ENCODE measurements at places on chromosomes 16 and 17.

- DNase-seq = no peak
Measured at GRCh38 chr16:73521499-73521898, 473.6 kb upstream of the ZFHX3 start.

DNA sequence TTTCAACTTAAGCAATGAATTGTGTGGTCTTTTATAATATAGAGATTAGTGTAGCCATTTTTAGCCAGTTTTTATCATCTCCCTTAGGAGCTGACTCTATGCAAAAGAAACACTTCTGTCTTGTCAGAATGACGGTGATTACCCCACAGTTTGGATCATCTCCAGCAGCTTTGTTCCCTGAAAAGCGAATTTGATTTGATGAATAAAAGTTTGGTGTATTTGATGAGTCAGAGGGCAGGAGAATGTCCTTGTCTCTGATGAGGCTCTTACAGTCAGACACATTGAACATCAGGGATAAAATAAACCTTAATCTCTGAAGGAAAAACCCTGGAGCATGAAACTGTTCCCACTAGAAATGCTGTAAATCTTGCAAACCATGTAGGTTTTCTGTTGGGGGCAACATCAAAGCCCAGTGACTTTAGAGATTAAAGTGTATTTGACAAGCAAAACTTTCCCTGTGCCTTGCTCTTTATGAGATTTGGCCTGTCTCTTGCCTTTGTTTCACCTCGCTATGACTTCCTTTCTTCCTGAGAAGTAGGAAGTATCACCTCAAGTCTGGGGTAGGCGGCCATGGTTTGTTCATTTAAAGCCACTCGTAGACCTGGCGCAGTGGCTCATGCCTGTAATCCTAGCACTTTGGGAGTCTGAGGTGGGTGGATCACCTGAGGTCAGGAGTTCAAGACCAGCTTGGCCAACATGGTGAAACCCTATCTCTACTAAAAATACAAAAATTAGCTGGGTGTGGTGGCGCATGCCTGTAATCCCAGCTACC lies 209.3 kb downstream of the FTO start:
- no peak for DNase-seq

DNA sequence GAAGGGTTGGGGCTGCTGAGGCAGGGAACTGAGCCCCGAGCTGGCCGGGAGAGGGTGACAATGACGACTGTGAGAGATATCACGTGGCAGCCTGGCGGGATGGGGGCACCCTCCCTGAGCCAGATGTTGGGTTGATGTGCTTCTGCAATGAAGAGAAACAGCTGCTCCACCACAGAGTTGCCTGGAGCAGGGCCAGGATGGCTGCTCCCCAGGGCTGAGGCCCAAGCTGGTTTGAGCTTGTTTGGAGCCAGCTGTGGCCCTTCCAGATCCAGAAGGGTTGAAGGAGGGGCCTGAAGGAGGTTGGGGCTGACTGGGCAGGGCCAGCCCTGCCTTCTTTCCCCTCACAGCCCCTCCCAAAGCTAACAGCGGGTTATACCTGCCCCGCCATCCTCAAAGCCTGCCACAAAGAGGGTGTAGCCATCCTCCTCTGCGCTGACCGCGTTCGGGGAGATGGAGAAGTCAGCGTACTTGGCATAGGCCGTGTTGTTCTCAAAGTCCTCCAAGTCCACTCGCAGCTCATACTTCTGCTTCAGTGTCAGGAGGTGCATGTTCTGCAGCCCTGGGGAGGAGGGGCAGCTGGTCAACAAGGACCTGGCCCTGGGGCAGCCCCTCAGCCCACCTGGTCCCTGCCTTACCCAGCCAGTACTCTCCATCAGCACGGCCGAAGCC lies 2.1 kb downstream of the MFAP4 start:
- DNase-seq = no peak

DNA sequence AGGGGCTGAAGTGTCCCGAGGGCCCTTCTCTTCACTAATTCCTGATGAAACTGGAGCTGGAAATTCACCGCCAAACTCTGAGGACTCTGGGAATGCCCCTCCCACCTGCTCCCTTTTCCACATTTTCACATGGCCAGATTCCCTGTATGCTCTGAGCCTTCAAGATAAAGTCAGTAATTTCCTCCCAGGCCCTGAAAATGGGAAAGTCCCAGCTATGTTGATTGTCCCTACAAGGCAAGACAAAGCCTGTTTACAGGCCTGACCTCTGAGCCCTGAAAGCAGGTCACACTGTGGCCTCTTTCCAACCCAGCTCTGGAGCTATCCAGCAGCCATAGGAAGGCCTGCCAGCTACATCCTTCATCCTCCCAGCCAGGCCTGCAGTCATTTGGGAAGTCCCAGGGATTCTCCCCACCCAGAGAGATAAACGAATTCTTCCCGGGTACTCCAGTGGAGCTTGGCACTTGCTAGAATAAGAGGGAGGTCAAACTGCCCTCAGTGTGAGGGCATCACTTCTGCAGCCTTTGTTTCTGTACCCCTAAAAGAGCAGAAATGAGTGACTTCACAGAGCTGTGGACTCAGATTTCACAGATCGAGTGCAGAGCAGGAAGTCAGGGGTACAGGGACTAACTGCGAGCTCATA lies 19.6 kb upstream of the CCL2 start:
- DNase-seq = no peak

DNA sequence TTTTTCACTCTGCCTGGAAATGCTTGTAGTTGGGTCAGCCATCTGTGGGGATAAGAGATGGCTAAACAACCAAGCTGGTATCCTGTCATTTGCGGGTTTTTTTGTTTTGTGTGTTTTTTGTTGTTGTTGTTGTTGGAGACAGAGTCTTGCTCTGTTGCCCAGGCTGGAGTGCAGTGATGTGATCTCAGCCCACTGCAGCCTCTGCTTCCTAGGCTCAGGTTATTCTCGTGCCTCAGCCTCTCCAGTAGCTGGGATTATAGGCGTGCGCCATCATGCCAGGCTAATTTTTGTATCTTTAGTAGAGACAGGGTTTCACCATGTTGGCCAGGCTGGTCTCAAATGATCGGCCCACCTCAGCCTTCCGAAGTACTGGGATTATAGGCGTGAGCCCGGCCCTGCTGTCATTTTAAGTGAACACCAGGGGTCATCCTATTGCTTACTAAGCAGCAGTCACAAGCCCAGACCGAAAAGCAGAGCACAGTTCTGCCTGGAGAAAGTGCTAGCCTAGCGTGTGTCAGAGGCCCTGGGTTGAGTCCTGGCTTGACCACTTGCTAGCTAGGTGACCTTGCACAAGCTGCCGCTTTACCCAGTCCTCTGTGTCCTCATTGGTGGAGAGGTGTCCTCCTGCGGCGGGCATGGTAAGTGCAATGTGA lies 4.6 kb downstream of the SMCR8 start:
- no peak for DNase-seq

DNA sequence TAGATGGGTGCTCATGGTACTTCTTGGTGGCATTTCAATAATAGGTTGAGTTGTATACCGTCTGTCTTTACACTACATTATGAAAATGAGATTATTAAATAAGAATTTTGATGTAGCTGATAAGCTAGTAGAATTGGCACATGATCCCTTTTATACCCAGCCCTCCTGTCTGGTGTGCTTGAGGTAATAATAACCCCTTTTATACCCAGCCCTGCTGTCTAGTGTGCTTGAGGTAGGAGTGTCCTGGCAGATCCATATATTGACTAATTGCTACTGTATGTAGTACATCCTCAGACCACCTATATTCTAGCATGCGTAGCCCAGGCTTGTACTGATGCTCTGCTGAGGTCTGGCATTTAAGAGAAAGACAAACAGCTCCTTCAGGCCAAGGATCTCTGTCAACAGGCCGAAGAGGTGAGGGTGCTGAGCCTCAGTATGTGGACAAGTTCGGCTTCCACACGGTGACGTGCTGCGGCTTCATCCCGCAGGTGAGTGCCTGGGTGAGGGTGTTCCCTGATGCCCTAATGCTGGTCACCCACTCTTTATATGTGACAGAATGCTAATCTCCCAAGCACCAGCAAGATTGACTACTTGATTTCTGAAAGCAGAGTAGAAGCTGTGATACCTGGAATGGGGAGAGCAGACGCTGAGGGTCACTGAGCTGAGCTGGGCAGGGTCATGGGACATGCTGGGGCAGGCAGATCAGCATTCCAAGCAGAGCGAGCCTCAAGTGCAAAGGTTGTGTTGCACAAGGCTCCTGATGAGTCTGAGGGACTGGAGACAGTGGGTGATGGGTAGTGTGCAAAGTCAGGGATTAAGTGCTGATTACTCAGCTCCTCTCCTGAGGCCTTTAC lies 5.7 kb downstream of the FN3K start:
- no peak for DNase-seq

DNA sequence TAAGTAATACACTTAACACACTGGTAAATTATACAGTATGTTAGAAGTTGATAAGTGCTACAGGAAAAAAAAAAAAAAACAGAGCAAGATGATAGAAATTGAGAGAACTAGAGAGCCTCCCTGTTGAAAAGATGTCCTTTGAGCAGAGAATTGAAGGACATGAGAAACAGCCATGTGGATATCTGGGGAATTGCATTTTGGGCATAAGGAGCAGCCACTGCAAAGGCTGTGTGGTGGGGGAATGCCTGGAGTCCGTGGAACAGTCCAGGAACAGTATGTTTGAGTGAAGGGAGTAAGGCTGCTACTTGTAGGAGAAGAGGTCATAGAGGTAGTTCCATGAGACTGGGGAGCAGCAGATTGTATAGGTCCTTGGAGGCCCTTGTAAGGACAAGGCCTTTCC lies 178.4 kb downstream of the FTO start:
- no peak for DNase-seq

- no peak for DNase-seq
Measured at GRCh38 chr16:15451098-15451731, 16.8 kb downstream of the BMERB1 start.

GRCh38 chr16:58094791-58095574 lies 34.2 kb downstream of the CFAP20 start:
- DNase-seq = no peak

GRCh38 chr17:1847191-1847590 lies 17.4 kb downstream of the RPA1 start:
- DNase-seq = no peak

DNA sequence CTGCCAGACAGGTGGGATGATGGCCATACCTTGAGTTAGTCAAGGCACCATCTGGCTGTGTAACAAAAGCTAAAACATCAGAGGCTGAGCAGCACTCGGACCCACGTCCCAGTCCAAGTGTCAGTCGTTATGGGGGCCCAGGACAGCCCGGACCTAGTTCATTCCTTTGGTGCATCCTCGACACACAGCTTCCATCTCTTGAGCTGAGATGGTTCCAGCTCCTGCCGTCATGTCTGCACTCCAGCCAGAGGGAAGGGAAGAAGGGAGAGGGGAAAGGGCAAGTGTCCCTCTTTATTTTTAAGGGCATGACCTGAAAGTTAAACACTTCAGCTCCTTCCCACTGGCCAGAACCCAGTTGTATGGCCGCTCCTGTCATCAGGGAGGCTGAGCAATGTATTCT lies 218.0 kb downstream of the SEC14L1 start:
- DNase-seq = no peak

GRCh38 chr16:54243202-54243601 lies 43.4 kb downstream of the IRX3 start:
- DNase-seq = no peak

DNA sequence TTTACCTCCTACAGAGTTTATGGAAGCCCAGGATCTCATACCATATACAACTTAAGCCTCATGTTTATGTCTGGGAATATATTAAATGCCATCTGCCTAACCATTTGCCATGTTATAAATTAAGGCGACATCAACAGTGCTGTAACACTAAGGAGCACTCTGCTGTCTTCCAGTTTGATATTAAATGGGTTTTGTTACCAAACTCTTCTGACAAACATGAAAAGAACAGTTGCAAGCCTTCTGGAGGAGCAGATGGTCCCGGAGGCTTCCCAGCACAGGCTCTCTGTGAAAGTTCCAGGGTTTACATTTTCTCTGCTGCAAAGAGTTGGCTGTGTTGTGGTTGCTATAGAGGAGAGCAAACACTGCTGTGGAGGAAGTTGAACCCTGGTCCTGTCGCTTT lies 545.3 kb upstream of the SALL1 start:
- DNase-seq = no peak

- no peak for DNase-seq
Measured at GRCh38 chr17:8629371-8630226, 926 bp downstream of the MYH10 start.

GRCh38 chr17:29393436-29393835 lies 3.3 kb downstream of the TAOK1 start:
- DNase-seq = no peak

- DNase-seq = no peak
Measured at GRCh38 chr17:31216031-31216751, 80.8 kb downstream of the OMG start.

GRCh38 chr17:44548376-44549230 lies 8.7 kb upstream of the FZD2 start:
- no peak for DNase-seq

- no peak for DNase-seq
Measured at GRCh38 chr16:3766177-3766576, 48.9 kb upstream of the TRAP1 start.

DNA sequence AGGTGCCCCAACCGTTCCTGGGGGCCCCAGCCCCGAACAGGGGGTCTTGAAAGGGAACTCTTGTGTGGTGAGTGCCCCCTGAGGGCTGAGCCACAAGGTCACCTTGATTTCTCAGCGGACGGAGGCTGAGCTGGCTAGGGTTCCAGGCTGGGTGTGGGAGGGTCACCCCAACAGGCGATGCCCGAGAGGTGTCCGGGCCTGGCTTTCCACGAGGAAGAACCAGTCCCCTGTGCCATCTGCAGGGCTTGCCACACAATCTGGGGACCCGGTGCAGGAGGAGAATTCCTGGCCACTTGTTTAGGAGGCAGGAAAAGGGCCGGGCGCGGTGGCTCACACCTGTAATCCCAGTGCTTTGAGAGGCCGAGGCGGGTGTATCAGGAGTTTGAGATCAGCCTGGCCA lies 16.8 kb upstream of the SLC38A10 start:
- DNase-seq = no peak

DNA sequence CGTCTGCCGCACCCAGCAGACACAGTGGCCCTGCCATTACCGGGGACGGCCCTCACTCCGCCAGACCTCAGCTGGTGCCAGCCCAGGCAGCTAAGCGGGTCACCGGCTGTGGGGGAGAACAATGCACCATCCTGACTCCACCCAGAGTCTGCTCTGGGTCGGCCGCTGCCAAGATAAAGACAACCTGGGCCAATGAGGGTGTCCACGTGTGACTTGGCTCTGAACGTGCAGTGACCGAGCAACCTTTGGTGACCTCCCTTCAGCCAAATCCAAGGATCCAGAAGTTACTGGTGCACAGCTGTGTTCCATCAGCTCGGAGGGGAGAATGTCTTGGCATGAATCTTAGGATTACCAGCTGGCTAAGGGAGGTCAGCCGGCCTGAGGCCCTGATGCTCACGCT lies 155.9 kb downstream of the NTN1 start:
- DNase-seq = no peak
